C1 segment of cervical spinal cord (tissue), 14 donors: ENCODE measurements at places on chromosomes 13 and 19.
A peak's percentile ranks its signal among the peaks of the same experiment; 100 is the strongest.

GRCh38 chr19:48635263-48635965, 1.8 kb downstream of the DBP start:
- DNase-seq: peak; percentile 53

DNA sequence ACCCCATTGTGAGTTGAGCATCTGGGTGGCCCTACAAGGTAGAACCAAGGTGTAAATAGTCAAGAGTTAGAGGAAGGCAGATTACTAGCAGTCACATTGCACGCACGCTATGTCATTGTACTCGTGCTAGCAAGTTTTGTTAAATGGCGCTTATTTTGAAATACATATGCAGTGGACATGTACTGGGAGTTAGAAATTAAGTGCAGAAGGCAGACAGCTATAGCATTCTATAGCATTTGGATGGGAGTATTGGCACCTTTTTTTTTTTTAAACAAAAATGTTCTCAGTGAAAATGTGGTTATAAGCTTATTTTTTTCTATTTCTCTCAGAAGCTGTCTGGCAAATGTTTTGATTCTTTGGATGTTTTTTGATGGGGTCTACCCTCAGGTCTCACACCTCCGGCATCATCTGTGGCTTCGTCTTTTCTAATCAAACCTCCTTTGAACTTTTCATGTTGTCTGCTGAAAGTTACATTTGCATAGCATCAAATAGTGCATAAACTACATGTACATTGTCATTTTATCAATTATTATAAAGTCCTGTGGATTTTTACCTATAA, 68.1 kb downstream of the ARHGEF7 start:
- DNase-seq: no peak

DNA sequence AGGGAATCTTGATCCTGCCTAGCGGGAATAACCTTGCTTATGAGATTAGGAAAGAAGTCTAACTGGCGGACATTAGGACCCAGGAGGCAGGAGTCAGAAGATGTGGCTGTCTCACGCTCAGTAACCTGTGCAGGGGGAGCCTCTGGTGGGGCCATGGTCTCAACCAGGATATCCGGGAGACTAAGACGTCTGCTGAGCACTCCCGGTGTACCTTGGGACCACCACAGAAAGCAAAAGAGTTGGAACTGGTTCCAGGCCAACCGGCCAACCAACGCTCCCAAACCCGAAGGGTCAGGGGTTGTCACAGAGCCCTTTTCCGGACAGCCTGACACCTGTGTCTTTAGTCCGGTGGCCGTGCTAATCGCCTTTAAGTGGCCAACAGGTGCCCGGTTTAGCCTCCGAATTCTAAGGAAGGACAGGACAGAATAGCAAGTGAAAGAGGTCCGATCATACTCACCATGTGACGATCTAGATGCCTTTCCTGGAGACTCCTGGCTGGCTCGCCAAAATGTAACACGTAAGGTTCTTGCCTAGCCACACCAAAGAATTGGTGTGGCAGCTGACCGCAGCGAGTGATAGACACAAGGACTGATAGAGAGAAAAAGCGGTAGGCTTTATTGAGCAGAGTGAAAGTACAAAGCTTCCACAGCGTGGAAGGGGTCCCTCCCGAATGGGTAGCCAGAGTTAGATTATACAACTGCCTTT, 103.9 kb upstream of the DIAPH3 start:
- DNase-seq: no peak

GRCh38 chr13:27341616-27342015, 71.0 kb downstream of the RASL11A start:
- DNase-seq: no peak
